Fibroblast of lung (primary cell): ENCODE measurements at places on chromosomes 2 and 18. TPM values are rescaled to one million over a fixed set of nuclear protein-coding genes. Genes with fewer than 3 reads are reported as not detected.

DNA sequence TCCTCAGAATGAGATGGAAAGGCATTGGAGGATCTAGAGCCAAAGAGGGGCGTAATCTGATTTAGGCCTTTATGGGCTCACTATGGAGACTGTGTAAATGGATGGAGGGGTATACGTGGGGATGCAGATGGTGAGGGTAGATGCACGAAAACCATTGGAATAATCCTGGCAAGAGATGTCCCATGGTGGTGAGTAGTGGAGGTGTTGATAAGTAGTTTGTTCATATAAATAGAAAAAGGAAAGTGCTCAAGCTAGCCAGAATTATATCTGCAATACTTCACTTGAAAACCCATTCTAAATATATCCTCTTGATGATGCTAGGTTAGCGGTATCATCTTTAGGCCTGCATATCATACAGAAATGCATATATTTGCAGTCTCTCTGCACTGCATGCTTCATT lies 459.7 kb downstream of the CDH2 start:
- DNase-seq, result no peak

DNA sequence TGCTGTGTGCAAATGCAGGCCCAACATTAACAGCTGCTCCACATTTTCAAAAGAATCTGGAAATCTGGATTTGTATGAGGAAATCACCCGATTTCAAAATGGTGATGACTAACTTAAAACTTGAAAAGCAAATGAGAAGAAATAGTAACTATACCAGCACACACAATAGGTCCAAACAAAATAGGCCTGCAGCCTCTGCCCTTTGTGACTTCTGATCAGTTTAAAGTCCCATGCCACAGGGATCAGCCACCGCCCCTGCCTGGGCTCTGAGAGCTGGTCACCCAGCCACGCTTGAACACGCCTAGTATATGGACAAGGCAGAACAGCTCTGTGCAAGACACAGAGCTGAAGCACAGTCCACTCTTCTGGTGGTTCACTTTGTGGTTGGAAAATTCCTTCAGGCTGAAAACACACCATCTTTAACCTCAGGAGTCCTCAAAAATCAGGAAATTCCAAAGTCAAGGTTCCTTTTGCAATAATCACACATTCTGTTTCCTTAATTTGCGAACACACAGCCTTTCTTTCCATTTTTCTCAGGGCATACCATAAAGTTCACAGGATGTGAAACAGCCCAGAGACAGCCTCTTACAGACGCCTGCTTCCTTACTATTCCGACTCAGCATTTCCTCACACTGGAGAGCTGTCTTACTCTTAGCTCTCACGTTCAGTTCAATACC lies 150.1 kb upstream of the RIOK3 start:
- peak; percentile 69 for DNase-seq

DNA sequence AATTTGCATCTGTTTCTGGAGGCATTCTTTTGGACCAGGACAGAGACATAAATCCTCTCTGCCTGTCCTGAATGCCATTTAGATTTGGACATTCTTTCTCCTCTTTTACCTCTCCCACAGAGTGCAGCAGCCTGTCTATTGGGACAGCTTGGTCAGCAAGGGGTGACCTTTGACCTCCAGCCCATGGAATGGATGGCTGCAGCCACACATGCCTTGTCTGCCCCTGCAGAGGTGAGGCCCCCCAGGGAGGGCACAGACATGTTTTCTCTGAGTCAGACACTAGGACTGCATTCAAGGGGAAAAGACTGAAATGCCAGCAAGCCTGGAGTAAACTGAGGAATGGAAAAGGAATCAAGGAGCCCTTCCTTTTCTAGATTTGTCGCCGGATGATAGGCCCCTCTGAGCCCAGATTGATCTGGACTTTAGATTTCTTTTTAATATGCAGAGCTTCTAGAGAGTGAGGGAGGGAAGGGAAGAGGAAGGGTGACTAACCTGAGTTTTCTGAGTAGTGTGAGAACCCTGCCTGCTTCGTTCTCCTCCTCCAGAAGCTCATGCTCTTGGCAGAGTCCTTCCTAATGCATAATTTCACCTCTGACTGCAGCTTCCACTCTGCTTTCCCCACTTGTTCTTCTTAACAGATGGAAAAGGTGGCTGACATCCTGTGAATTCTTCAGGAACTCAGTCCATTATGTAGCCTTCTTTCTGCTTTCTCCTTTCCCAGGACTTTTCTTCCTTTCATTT lies 16.1 kb upstream of the TTLL4 start:
- peak; percentile 44 for DNase-seq

Gene RFX8
- 4.3 and 10.4 TPM in 2 replicates for polyA plus RNA-seq

GRCh38 chr2:122469147-122469546 lies 713.7 kb downstream of the TSN start:
- DNase-seq, result no peak

DNA sequence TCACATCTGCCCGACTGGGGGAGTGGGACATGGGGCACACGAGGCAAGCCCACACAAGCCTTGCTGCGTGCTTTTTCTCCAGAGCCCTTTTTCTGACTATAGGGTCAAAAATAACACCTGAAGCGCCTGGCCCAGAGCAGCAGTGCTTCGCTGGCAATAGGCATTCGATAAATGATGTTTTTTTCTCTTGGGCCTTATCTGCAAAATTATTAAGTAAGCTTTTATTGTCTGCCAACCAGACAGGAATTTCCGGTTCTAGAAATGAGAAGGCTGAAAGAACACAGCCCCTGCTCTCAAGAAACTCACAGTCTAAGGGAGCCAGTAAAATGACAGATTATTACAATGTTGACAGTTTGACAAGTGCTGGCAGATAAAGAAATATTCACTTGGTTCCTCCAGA lies 2.7 kb upstream of the TMBIM1 start:
- no peak for DNase-seq

Gene IL1F10
- polyA plus RNA-seq, result not detected in 2 replicates

DNA sequence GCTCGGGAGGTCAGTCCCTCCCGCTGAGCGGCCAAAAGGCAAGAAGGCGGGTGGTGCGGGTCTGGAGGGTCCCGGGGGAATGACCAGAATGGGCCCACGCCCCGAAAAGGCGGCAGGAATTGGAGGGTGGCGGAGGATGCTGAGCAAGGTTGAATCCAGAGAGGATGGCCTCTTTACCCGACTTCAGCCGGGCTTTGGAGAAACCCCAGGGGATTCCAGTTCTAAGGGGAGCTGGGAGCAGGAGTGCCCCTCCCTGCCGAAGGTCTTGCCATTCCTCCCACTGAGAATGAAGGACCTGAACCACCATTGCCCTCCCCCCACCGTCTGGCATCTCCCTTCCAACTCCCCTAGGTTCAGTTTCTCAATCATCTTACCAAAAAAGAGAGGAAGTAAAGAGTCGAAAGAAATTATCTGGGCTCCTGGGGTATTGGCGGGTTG lies 38.9 kb upstream of the ATP6V1B1 start:
- no peak for DNase-seq
